ENCODE measurements at places on chromosomes 13 and 19.

GRCh38 chr19:52351512-52351911 is 15.5 kb downstream of the ZNF610 start:
- DNase-seq: no peak

DNA sequence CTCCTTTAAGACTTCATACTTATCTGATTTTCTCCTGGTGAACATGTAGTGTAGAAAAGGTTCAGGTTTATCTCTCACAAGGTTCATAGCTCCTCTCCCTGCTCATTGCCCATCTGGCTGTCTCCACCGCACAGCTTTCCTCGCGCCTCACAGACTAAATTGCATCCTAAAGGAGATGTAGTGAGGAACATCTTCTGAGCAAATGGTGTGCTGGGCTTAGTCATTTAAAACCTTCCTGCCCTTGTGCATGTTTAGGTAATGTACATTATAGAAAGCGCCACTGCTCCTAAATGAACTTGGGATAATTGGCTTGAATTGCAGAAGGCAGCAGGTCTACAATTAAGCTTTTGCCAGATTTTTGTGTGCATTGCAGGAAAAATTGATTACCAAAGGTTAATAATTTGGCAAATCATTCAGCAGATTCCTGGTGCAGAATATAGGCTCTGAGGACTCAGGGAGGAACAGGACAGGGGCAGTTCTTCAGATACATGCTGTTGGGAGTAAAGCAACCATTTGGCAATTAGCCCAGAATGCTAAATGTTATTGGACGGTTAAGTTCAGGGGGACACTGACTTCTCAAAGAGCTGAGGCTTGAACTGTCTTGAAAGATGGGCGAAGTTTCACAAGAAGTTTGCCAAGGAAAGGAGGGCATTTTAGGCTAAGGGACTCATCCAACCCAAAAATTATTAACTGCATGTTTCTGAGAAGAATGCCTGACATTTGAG is 108.4 kb upstream of the CLDN10 start:
- no peak for DNase-seq

DNA sequence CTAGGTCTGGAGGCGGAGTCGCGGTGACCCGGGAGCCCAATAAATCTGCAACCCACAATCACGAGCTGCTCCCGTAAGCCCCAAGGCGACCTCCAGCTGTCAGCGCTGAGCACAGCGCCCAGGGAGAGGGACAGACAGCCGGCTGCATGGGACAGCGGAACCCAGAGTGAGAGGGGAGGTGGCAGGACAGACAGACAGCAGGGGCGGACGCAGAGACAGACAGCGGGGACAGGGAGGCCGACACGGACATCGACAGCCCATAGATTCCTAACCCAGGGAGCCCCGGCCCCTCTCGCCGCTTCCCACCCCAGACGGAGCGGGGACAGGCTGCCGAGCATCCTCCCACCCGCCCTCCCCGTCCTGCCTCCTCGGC is at the start of gene SLC5A5:
Gene SLC5A5 (plus strand): TSS at position 68 of the 373 bp plus-strand sequence. CDS start 375 bp downstream, outside the sequence.
- DNase-seq: no peak

DNA sequence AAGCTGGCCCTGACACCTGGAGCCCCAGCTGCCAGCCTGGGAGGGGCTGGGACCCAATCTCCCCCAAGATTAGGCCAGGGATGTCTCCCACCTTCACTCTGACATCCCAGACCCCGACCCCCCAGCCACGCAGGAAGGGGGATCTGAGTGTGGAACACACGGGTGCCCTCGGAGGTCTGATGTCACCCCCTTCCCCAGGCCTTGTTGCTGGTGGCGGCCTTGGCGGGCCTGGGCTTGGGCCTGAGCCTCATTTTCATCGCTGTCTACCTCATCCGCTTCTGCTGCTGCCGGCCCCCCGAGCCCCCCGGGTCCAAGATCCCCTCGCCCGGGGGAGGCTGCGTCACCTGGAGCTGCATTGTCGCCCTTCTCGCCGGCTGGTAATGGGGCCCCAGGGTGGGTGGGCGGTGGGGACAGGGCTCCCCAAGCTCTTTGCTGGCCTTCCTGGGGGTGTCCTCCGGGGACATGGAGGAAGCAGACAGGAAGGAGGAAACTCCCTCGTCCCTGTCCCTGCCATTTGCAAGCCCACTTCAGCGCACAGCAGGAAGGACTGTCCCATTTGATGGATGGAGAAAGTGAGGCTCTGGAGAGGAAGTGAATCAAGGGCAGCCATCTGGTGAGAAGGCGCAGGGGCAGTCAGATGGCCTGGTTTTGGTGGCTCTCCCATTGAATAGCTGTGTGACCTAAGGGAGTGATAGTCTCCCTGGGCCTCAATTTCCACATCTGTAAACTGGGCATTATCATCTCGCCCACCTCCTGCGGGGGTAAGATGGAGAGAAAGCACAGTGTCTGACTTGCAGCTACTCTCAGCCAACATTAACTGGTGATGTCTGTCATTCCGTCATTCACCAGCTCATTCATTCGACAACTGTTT is 3.9 kb downstream of the TTYH1 start:
- DNase-seq: no peak

DNA sequence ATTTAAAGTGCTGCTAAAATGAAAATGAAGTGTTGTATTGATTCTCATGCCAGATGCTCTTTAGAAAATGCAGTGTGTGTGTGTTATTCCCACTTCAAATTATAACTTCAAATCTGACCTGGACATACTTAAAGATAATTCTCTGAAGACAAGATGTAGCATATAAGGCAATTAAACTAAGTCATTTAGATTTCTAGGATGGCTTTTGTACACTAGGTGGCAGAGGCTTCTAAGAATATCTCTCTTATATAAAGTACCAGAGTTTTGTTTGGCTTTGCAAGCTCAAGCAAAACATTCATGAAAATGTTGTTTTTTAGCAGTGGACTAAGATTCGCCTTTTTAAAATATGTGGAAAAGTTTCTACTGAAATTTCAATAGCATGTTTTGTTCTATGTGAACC is 407.2 kb downstream of the GPC5 start:
- no peak for DNase-seq

DNA sequence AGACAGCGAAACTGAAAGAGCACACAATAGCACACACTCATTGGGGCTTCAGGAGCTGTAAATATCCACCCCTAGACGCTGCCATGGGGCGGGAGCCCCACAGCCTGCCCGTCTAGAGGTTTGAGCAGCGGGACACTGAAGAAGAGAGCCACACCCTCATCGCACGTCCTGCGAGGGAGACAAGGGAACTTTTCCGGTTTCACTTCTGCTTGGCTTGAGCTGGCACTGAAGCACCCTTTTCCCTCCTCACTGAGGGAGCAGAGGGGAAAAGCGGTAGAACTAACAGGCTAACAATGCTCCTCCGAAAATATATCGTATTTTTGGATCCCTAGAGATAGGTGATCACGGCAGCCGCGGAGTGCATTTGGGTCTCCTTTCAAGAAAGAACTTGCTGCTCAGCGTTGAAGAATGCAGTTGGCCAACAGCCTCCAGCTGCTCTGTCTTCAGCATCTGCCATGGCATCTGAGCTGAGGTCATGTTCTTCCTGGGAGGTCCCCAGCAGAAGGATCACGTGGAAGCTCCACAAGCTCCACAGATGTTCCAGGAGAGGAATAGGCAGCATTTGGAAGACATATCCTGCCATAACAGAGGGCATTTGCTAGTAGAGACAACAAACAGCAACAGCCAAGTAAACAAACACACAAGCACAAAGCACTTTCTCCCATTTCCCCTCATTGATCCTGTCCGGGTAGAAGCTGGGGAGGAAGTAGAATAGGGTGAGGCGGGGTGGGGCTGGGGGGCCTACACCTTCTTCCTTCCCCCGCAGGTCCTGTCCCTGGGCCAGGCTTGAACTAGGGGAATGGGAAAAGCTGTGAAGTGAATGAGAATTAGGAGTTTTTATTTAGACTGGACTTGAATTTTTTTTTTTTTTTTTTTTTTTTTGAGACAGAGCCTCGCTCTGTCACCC is 44.8 kb upstream of the ALOX5AP start:
- no peak for DNase-seq
